ENCODE measurements at places on chromosomes 6 and 20. TPM values are rescaled to one million over a fixed set of nuclear protein-coding genes. Genes with fewer than 3 reads are reported as not detected.

Gene GATA5
- not detected for total RNA-seq

Gene GRM4
- total RNA-seq: not detected

Gene CST7
- total RNA-seq: not detected

Gene WFDC2
- 11.0 TPM for total RNA-seq

Gene MLIP
- not detected for total RNA-seq

Gene SOD2
- 271 TPM for total RNA-seq

Gene IL17A
- total RNA-seq: not detected

Gene FBXO9
- 166 TPM for total RNA-seq

Gene ISM1
- not detected for total RNA-seq

Gene RPS6KA2
- total RNA-seq: 41.1 TPM

Gene REM1
- total RNA-seq: 1.8 TPM

Gene ECT2L
- not detected for total RNA-seq

Gene ARFGEF3
- 11.9 TPM for total RNA-seq

Gene FAM83C
- total RNA-seq: 0.14 TPM

Gene LTB
- not detected for total RNA-seq

Gene CDH4
- total RNA-seq: not detected

Data from transverse colon (tissue), 4 donors.